ENCODE measurements at places on chromosomes 3 and 15.

GRCh38 chr3:157531771-157532170, 28.6 kb upstream of the VEPH1 start:
- DNase-seq, result no peak

- DNase-seq, result no peak
These were observed 52.6 kb upstream of the MYO5C start for GRCh38 chr15:52348056-52348745.

- DNase-seq, result no peak
These were observed 4.6 kb upstream of the SKIL start for GRCh38 chr3:170352936-170353335.

DNA sequence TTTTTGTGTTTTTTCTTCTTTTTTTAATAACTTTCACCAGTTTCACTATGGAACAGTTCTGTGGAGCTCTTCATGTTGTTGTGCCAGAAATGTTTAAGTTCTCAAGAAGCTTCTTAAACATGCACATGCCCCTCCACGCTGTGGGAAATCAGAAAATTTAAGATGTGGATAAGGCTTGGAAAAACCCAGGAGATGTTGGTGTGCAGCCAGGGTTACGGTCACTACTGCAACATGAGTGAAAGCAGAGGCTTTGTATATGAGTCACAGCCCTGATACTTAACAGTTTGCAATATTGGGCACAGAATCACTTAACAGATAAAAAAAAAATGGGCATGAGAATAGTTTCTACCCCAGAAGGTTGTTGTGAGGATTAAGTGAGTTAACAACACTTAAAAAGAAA, 399.9 kb downstream of the LRTM1 start:
- DNase-seq, result no peak

DNA sequence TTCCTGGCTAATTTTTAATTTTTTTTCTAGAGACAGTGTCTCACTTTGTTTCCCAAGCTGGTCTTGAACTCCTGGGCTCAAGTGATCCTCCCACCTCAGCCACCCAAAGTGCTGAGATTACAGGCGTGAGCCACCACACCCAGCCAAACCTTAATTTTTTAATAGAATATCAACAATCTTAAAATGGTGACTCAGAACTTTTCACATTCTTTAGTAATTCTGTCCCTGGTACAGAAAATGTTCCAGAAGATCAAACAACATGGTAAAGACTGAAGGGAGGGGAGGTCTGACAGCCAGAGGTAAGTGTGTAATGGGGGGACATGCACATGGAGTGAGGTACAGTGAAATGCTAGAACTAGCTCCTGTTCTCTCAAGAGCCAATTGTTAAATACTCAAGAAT, 38.2 kb downstream of the DNAH12 start:
- DNase-seq, result no peak

DNA sequence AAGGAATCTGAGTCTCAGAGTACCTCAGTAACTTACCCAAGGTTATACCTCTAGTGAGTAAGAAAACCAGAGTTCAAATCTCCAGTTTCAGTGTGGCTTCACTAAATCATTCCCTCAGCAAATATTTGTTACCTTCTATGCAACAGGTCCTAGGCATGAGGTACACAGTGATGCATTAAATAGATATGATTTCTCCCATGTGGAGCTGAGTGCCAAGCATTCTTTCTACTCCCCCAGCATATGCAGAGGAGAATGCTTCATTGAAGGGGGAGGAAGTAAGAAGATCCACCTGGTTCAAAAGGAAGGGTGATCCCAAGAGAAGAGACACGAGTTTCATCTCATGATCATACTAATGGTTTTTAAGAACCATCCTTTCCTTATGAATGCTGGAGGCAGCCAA, 6.8 kb upstream of the MTHFS start:
- DNase-seq, result no peak

GRCh38 chr3:150063237-150063636, 92.5 kb upstream of the PFN2 start:
- no peak for DNase-seq

- DNase-seq, result no peak
These were observed 446.3 kb upstream of the NECTIN3 start for GRCh38 chr3:110625201-110625747.
